ENCODE measurements at places on chromosomes 3 and 15.

DNA sequence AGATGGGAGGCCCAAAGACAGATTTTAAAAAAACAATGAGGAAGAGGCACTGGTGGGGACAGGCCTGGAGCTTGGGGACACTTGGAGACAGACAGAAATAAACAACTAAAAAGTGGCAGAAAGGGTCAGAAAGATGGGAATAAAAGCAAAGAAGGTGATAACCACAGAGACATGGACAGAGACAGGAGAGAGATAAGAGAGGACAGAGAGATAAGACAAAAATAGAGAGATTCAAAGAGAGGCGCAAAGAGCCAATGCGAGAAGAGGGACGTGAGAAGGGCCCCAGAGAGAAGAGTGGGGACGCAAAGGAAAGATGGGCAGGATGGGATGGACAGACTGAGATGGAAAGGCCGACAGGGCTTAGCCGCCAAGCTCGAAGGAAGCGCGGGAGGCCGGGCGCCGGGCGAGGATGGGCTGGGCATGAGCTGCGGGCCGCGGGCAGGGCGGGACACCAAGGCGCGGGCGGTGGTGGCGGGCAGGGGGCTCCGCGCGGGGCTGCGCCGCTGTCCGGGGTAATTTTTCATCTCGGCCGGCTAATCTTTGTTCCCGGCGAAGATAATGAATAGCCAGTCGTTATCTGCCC lies 3.1 kb upstream of the GATA2 start:
- DNase-seq: no peak

DNA sequence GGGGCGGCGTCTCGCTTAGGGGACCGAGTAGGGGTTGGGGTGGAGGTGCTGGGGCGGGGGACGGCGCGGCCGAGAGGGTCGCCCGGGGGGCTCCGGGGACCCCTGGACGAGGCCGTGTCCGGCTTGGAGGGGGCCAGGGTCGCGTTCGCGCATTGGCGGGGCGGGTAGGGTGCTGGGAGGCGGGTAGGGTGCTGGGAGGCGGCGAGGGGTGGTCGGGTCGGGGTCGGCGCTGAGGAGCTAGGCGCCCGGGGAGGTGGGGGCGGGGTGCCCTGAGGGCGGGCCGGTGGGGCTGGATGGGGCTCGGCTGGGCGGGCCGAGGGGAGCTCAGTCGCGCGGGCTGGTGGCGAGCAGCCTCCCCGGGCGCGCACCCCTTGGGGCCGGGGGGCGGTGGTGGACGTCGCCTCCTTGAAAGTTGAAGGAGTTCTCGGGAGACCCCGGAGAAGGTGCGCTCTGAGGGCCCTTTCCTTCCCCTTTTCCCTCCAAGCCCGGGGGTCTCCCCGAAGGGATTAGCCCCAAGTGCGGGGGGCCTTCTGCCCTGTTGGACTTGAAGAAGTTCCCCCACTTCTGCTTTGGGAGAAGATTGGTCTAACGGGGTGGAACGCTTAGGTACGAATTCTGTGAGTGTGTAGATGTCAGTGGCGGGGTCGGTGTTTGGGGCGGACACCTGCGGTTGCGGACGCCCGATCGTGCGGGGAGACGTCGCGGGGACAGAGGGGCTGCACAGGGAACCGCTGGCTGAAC lies 543 bp downstream of the MEF2A start:
- DNase-seq: no peak

DNA sequence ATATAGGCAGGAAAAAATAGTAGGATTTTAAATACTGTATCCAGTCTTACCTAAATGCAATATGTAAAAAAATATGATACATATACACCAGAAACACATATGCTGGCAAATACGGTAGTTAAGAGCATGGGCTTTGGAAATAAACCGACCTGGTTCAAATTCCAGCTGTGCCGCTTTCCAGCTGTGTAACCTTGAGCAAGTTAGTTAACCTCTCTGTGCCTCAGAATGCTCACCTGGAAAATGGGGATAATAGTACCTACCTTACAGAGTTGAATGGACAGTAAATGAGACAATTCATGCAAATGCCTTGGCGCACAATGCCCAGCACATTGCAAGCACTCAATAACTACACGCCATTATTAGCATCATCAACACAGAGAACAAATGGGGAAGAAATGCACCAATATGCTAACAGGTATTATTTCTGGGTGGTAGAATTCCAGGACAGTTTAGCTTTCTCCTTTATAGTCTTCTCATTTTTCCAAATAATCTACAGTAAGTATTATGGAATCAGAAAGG lies 50.6 kb downstream of the SUMF1 start:
- DNase-seq: no peak

- DNase-seq: peak; percentile 14
Observed at GRCh38 chr15:80695911-80696661, 976 bp downstream of the ABHD17C start.

DNA sequence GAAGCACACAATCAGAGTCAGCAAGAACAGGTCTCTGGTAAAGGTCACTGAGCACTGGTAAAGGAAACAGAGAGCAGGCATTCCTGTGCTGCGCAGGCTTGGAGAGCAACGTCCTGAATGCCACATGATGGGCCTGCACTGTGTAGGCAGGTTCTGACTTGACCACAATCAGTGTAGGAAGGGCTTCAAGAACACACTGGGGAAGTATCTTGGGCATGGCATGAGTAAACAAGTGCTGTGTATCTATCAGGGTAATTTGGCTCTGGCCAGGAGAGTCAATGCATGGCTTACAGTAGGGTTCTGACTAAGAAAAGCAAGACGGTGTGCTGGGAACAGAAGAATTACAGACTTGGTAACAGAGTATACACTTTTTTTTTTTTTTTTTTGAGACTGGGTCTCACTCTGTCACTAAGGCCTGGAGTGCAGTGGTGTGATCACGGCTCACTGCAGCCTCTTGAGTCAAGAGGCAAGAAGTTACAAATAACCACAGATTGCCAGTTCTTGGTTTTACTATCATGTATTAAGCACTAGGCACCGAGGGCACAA lies 30.6 kb downstream of the TBC1D2B start:
- DNase-seq: no peak

DNA sequence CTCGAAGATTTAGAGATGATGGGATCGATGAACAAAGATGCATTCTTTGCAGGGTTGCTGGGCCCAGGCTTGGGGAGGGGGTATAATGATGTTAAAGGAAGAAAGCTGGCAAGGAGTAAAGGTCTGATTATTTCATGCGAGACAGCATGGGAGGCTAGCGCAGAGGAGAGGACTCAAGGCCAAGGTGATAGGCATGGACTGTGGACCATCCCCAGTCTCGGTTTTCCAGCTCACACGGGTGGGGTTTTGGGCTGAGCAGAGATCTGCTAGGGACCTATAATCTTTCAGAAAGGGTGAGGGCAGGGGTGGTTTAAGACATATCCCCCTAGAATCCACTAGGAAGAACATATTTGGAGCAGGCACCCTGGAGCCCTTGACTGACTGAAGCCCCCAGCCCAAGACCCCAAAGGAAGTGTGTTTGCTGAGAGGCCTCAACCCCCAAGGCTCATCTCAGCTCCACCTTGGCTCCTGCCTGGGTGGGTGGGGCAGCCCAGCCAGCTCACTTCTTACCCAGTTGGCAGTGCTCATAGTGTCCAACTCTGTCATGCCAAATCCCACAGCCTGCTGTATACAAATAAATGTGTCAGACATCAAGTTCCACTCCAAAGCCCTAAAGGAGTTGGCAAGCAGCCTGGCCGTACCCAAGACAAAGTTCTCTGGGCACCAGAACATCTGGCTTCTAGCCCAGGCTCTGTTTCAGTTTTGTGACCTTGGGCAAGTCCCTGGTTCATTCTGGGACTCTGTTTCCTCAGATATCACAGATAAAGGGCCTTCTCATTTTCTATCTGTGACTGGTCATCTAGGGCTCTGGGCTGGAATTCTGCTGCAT lies 17.9 kb downstream of the ACSBG1 start:
- DNase-seq: no peak

DNA sequence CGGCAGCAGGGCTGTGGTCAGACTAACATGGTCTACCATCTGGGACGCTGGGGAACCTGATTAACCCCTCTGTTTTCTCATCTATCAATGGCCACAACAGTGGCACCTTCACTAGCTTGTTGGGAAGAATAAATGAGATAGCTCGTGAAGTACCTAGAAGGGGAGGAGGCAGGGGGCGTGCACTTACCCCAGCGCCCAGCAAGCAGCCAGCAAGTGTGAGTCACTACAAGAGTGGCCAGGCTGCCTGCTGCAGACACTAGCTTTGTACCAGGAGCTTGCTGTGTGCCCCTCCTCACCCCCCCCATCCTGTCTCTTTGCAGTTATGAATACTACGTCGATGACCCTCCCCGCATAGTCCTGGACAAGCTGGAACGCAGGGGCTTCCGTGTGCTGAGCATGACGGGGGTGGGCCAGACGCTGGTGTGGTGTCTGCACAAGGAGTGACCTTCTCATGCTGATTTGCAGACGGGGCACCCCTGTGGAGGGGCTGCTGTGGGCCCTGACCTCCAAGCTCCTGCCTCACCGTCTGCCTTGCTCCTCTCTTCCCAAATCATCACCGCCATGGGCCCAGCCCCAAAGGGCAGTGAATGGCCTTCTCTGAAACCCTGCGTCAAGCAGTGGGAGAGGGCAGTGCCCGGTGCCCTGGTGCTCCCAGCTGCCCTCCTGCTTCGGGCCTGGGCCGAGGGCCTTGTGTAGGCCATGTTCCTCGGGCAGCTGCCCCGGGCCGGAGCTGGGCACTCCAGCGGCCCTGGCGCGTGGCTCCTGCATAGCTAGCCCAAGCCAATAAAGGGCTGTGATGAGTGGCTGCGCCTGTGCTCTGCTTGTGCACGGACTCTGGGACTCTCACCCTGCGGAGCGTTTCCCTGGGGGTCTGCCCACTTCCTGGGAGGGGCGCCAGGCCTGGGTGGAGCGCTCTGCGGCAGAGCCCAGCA lies 2.6 kb upstream of the C15orf62 start:
- no peak for DNase-seq

GRCh38 chr15:77817434-77817833 lies 184.7 kb upstream of the LINGO1 start:
- DNase-seq: no peak

- no peak for DNase-seq
Observed at GRCh38 chr3:44055951-44056350, 185.7 kb upstream of the TOPAZ1 start.

DNA sequence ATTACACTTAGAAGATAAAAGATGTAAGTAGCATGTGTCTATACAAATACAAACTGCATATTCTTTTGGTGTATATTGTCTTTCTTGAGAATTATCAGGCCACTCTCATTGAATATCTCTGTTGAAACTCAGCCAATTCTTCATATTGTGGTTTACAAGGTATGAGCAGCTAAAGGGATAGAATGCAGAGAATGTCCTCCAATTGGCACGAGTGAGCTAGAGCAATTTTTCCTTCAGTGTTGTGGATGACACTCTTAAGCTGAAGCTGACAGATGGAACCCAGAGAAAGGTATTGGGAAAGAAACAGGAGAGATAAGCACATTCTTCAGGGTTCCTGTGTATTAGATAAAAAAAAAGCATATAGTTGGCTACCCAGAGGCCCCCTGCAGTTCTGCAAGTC lies 453.1 kb downstream of the EPHA3 start:
- DNase-seq: no peak

DNA sequence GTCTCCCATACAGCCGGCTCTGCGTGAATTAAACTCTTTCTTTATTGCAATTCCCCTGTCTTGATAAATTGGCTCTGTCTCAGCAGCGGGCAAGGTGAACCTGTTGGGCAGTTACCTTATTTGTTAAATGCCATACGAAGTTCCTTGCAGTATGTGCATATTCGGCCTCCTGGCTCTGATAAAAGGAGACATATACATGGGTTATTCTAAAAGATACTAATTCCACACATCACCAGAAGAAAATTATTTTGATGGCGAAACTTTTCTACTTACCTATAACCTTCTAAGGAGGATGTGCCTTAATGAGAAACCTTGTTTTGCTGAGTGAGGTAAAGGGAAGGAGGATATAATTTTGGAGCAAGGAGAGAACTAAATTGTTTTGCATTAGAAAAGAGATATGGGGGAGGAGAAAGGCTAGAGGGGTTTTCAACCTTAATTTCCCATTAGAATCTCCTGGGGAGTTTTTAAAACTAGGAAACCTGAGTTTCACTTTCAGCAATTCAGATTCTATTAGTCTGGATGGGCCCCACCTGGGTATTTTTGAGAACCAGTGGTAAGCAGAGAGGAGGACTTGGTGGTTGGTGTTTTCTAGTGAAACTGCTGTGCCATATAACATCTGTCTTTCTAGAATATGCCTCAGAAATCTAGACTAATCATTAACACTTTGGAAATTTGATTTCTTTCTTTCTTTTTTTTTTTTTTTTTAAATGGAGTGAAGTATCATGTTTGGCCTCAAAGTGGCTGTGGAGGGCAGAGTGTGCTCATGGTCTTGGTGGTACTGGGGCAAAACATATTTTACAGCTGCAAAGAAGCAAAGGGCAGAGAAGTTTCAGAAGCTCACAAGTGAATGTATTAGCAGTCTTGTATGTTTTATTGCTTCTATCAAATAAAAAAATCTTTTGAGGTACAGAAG lies 23.0 kb downstream of the NANOGP8 start:
- DNase-seq: no peak

- no peak for DNase-seq
Observed at GRCh38 chr15:32844118-32844711, 126.4 kb downstream of the GREM1 start.

DNA sequence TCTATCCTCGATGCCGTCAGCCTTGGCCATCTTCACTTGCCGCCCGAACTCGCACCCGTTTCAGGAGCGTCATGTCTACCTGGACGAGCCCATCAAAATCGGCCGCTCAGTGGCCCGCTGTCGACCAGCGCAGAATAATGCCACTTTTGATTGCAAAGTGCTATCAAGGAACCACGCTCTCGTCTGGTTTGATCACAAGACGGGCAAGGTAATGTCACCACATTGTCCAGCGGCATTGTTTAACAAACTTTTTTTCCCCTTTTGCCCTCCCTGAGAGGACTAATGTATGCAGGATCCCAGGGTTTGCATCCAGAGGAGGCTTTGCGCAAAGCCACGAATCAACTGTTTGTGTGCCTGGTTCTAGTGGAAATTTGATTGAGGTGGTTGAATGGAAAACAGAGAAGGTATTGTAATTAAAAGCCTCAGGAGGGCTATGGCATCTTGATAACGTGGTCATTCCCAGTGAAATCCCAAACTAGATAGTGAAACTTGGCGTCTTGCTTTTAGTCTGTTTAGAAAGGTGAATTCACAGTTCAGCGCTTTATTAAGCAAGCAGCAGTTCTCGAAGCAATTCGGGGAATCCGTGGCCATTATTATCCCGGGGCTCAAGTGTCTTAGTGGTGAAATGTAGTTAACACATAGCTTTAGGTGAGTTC lies 1.7 kb downstream of the SLMAP start:
- DNase-seq: no peak

DNA sequence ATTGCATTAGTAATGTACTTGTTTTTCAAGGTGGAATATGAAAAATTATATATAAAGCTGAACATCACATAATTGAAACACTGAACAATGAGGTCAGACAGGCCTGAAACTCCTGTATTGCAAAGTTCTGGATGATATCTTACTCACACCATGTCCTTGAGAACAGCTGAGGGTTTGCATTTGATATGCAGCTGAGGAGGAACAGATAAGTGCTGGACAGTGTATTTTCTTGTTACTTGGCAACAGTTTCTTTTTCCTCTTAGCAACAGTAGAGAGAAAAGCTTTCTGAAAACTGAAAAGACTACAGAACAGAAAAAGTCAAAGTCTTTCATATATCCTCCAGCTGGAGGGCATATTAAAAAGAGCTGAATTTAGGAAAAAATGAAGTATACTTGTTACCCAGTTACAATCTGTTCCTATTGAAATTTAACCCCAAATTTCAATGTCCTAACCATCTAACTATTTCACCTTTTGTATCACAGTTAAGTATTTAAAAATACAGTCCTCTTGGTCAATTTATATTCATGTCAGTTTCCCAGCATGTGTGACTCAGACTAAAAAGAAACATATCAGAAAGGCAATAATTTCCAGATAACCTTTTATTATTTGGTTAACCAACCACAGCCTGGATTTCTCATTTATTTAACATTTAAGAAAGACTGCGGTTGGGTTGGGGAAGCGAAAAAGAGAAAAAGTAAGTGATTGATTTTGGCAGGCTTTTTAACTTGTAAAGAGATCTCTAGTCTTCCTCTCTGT lies 733.0 kb upstream of the DPPA4 start:
- DNase-seq: no peak
